Daoy (cell line): ENCODE measurements at places on chromosomes 1 and 21. TPM values are rescaled to one million over a fixed set of nuclear protein-coding genes. Genes with fewer than 3 reads are reported as not detected.

ZNF683 gene
- total RNA-seq, result not detected in 2 replicates

TMEM82 gene
- total RNA-seq, result not detected in 2 replicates

KRTAP10-5 gene
- not detected in 2 replicates for total RNA-seq

MYBPH gene
- not detected in 2 replicates for total RNA-seq

AIRE gene
- total RNA-seq, result not detected in 2 replicates

OR2T29 gene
- not detected in 2 replicates for total RNA-seq

GPR25 gene
- total RNA-seq, result not detected in 2 replicates

S100A5 gene
- 0.34 TPM in 1 of 2 replicates, not detected in the other for total RNA-seq

DYNLT5 gene
- total RNA-seq, result not detected in 2 replicates

TNNT2 gene
- total RNA-seq, result not detected in 2 replicates

CD5L gene
- total RNA-seq, result not detected in 2 replicates

RXFP4 gene
- total RNA-seq, result not detected in 2 replicates

SGIP1 gene
- not detected in 2 replicates for total RNA-seq

TFB2M gene
- total RNA-seq, result 56.5 and 71.1 TPM in 2 replicates

NMNAT2 gene
- total RNA-seq, result 3.0 and 3.6 TPM in 2 replicates

CR1 gene
- total RNA-seq, result 0.03 TPM in 1 of 2 replicates, not detected in the other

TDRD10 gene
- not detected in 2 replicates for total RNA-seq

VSIG8 gene
- not detected in 2 replicates for total RNA-seq

PRAMEF17 gene
- not detected in 2 replicates for total RNA-seq

IL19 gene
- not detected in 2 replicates for total RNA-seq

LIN28A gene
- 0.86 TPM in 1 of 2 replicates, not detected in the other for total RNA-seq

DNA sequence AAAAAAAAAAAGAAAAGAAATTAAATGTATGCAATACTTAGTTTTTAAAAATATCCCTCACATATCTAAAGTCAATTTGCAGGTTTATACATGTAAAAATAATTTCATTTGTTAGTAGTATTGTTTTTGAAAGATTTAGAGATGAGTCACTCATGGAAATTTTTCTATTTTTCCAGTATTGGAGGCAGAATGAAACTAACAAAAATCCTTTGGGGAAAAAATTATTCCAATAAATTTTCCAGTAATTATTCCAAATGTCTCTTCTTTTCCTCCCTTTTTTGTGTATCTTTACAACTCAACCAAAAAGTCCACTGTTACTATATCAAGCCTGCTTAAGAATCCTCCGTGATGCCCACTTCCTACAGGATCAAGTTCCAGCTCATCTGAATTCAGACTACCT, 29.9 kb downstream of the MPZL1 start:
- no peak for DNase-seq

- no peak for DNase-seq
Observed at GRCh38 chr1:43243299-43243698, 26.5 kb upstream of the TMEM125 start.

GRCh38 chr1:119783354-119784185, 14.9 kb upstream of the HMGCS2 start:
- DNase-seq, result no peak

- DNase-seq, result no peak
Observed at GRCh38 chr1:26003262-26003661, 5.4 kb upstream of the PAFAH2 start.

- no peak for DNase-seq
Observed at GRCh38 chr1:198166900-198167299, 10.1 kb downstream of the NEK7 start.

- DNase-seq, result peak; percentile 82
Observed at GRCh38 chr1:159161001-159161718, 10.3 kb upstream of the CADM3 start.

DNA sequence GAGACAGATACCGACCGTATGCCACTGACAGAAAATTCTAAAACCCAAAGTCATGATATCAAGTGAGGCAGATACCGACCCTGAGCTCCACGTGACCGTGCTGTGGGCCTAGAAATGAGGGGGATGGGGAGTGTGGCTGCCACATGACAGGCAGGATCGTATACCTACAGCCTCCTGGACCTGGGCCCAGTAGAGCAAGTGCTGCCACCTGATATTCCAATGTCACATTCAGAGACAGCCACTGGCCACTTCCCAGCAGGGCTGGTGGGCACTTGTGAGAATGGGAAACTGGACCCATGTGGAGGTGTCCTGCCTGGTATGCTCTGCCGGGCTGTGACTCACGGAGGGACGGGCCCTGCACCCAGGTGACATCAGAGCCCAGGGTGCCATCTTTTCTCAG, 44.6 kb upstream of the CLDN14 start:
- DNase-seq, result no peak

GRCh38 chr1:110584045-110584444, 22.1 kb downstream of the KCNA2 start:
- DNase-seq, result no peak

- DNase-seq, result peak; percentile 16
Observed at GRCh38 chr1:37323486-37324377, 150.6 kb upstream of the ZC3H12A start.

GRCh38 chr1:998995-999724, 737 bp downstream of the HES4 start:
- DNase-seq, result peak; percentile 69

DNA sequence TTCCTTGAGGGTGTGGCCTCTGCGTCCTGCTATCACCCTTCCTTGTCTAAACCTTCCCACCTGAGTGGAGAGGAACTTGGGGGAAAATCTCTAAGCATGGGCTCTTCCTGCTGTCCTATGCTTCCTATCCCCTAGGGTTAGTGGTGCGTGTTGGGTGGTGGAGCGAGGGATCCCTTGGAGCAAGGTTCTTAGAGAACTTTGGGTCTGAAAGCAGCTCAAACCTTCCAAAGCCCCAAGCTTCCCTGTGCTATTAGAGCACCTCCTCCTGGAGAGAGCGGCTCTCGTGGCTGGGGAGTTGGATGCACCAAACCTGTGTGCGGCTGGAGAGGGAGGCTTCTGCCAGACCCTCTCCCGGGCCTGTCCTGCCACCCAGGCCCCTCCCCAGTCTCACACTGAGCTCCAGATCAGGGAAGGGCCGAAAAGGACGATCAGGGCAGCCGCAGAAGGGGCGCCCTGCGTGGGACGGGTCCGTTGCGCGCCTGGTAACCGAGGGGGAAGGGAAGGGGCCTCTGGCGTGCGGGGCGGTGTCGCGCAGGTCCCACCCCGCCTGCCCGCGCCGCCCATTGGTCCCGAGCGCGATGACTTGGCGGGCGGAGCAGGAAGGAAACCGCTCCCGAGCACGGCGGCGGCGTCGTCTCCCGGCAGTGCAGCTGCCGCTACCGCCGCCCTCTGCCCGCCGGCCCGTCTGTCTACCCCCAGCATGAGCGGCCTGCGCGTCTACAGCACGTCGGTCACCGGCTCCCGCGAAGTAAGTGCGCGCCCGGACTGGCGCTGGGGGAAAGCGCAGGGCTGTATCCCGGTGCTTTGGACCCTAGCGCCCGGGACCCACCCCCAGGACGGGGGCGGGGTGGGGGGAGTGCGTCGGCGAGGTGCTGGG, at the start of gene SH3BGRL3:
TSS of gene SH3BGRL3 (plus strand) at position 631 of the 877 bp plus-strand sequence. CDS start at position 701, 70 bp downstream.
- DNase-seq, result peak; percentile 95

- DNase-seq, result no peak
Observed at GRCh38 chr1:42933610-42934491, 24.8 kb downstream of the SLC2A1 start.

GRCh38 chr21:46114963-46115362, 17.1 kb downstream of the COL6A2 start:
- DNase-seq, result no peak

DNA sequence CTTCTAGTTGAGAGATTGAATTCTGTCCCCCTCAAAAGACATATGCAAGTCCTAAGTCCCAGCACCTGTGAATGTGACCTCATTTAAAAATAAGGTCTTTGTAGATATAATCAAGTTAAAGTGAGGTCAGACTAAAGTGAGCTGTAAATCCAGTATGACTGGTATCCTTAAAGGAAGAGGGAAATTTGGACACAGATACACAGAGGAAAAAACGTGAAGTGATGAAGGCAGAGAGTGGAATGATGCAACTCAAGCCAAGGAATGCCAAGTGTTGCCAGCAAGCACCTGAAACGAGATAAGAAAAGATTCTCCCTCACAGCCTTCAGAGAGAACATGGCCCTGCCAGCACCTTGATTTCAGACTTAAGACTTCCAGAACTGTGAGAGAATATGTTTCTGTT, 444.7 kb upstream of the VAMP3 start:
- DNase-seq, result no peak

GRCh38 chr1:153670859-153671627, at the start of gene ILF2:
ILF2 (minus strand) TSS chr1:153670993; CDS start chr1:153670922, 71 bp downstream.
- peak; percentile 98 for DNase-seq

- DNase-seq, result no peak
Observed at GRCh38 chr1:62643283-62643682, 44.9 kb downstream of the DOCK7 start.

- DNase-seq, result no peak
Observed at GRCh38 chr1:89259283-89259971, 13.2 kb downstream of the GBP5 start.

DNA sequence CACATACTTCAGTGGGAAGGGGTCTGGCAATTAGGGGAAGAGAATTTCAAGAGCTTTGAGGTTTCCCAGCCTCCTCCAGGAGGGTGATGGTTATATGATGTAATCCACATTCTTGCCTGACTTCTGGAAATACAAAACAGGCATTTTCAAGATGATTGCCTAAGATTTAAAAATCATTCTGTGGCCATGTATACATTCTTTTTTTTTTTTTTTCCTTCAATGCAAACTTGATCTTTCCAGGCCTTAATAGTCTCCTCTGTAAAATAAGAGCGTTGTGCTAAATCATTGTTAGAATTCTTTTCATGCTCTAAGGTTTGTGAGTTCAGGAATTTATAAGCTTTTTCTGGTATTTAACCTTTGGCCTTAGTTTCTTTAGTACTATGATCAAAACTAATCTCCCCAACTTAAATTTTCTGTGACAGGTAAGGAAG, 192.3 kb upstream of the HMCN1 start:
- DNase-seq, result no peak

DNA sequence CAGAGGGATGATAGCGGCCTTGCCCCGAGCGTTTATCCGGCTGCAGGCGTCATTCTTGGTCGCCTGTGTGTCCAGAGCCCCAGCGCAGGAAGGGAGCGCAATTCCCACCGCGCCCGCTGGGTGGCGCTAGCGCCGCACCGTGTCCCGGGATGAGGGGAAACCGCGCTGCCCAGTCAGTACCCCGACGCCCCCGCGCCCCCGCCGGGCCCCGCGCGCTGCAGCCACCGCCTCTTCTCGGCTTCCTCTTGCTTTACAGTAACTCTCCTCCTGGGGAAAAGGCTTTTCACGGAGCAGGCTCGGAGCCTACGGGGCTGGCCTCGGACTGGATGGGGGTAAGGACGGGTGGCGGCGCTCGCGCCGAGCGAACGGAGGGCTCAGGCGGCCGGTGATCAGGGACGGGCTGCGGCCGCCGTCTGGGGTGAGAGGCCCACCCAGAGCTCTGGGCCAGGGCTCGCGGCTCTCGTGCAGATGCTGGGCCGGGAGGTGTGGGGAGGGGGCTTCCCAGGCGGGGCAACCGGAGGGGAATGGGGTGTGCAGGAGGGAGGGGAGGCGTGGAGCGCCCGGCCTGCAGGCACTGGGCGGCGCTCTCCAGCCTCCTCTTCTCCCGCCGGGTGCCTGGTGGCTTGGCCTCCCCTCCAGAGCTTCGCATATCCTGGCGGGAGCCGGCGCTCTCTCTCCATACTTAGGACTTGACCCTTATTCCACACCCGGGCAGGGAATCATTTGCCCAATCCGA, 29.8 kb downstream of the TEX35 start:
- peak; percentile 91 for DNase-seq

DNA sequence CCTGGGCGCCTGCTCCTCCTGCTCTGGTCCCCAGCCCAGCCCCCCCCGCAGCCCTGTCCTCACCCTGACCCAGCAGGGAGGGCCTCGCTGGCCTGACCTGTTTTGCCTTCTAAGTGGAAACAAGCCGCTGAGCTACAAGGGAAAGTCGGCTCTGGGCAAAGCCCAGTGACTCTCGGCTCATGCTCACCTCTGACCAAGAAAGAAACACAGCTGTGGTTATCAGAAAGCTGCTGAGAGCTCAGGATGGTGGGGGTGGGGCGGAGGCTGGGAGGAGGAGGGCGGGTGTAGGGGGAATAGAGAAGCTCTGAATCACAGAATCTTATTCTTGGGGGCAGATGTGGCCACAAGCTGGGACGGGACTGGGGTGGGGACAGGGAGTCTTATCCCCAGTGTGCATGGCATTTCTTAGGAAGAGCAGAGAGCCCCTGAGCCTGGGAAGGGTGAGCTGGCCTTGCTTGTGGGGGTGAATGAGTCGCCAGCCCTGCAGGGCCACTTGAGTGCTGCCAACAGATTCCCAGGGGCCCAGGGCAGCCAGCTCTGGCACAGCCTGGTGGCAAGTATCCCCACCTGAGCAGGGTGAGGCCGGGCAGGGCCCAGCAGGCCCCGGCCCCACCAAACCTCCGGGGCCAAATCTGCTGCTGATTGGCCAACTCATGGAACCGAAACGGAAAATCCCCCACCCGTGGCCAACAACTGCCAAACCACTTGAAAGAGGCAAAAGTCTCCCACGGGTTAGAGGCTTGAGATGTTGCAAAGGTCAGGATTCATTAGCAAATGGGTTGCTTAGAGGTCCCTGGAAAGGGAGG, 120.6 kb downstream of the SPSB1 start:
- peak; percentile 90 for DNase-seq

- DNase-seq, result peak; percentile 46
Observed at GRCh38 chr1:33374336-33375105, 53.6 kb upstream of the A3GALT2 start.

DNA sequence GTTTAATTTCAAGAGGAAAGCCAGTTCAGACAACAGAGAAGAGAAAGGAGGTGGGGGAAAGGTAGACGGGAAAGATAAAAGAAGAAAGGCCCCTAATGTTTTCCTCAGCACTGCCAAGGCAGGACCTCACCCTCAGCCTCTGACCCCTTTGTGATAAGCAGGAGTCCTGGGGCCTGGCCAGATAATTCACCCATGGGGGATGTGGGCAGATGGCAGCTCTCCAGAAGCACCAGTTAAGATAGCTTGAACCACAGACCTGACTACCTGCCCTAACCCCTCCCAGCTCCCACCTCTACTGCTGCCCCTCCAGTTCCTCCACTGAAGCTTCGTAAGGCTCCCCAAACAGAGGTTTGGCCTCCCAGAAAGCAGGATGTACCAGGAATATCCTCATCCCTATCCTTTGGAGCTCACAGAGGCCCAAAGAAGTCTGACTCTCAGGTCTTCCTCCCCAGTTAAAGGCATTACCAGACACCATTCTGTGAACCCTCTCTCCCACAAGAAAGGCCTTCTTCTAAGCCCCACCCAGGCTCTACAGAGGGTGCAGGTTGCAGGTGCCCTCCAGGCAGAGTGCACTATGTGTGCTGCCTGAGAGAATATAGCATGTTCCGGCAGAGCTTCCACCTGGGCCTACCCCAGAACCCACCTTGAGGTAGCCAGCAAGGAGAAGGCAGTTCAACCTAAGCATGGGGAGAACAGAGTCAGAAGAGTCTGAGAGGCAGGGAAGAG, 9.2 kb upstream of the SNAPIN start:
- no peak for DNase-seq

DNA sequence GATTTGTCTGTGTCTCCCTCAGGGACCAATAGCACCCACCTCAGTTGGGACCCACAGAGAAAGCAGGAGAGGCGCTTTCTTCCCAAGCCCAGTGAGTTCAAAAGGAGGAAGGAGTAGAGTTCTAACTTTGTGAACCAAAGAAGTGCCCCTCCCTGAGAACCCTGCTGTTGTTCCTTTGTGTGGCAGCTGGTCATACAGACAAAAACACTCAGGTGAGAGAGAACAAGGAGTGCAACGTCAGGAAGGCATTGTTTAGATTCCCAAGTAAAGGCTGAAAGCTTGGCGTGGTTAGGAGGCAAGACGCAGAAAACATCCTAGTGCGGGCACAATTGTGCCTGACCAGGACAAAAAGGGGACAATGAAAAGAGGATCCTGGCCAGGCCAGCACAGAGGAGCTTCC, 654.6 kb downstream of the KIF26B start:
- DNase-seq, result no peak
